Kidney (tissue), 22 donors: ENCODE measurements at places on chromosomes 16 and 17.

- H3K36me3 ChIP-seq, result no peaks in the 10 kb centered on the region
- DNase-seq, result peak; percentile 95
- no peaks in the 10 kb centered on the region for H3K27me3 ChIP-seq
- H3K27ac ChIP-seq, result peak within 1 kb of the TSS; percentile 97
- peak within 1 kb of the TSS; percentile 53 for H3K4me3 ChIP-seq
Observed at GRCh38 chr16:75251280-75252048, at the start of gene BCAR1. Gene BCAR1, minus strand, starts transcription at chr16:75251624. Its CDS starts 142 bp downstream, at chr16:75251482.

GRCh38 chr16:64621616-64622015, 500.2 kb downstream of the CDH11 start:
- H3K4me1 ChIP-seq, result no peaks in the 10 kb centered on the region
- H3K27me3 ChIP-seq, result no peaks in the 10 kb centered on the region
- H3K4me3 ChIP-seq, result no peak overlapping the region
- H3K27ac ChIP-seq, result no peak overlapping the region

DNA sequence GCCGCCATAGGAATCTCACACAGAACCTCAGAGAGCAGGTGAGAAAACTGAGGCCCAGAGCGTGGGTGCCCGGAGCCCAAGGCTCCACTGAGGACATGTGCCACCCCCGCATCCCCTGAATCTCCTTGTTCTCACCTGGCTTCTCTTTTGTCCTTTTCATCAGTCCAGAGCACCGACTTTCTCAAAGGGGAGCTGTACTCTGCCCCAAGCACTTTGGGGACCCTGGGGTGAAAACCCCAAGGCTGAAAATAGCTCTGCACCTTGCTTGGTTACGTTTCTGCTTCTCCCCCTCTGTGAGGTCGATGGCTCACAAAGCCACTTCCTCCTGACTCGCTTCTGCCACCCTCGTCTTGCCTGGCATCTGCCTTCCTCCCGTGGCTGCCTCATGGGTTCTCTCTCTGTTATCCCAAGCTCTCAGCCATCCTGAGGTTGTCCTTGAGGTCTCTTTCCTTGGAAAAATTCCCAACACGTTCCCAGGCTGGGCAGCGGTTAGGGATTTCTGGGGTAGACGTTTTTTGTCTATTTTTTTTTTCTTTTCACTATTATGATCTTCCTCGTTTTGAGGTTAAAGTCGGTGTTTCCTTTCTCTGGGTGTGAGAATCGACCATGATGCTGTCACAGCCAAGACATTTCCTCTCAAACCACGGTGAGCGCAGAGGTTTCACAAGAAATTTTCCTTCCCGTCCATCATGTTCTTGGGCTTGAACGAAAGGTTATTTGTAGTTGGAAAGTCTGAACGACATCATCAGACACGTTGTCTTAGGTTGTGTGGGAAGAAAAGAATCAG, 37.2 kb downstream of the IRF8 start:
- DNase-seq, result no peak
- no peak overlapping the region for H3K4me3 ChIP-seq
- peaks cover 2% of the 10 kb centered on the region for H3K27me3 ChIP-seq
- H3K4me1 ChIP-seq, result peaks cover 8% of the 10 kb centered on the region
- no peak overlapping the region for H3K27ac ChIP-seq
- no peaks in the 10 kb centered on the region for H3K36me3 ChIP-seq

DNA sequence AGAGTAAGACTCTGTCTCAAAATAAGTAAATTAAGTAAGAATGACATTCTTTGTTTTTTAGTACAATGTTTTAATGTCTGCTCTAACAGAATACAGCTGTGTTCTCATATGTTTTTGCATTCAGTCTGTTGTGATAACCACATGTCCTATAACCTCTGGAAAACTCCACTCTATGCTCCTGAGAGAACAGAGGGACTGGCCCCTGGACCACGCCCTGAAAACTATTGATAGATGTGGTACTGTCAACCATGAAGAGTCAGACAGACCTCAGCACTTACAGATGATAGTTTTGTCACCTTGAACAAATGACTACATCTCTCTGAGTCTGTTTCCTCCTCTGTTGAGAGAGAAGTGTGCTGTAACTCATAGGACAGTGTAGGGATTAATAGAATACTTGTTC, 7.9 kb downstream of the SUPT6H start:
- H3K27ac ChIP-seq, result no peak overlapping the region
- DNase-seq, result no peak
- H3K36me3 ChIP-seq, result peaks cover 46% of the 10 kb centered on the region
- no peaks in the 10 kb centered on the region for H3K4me1 ChIP-seq

DNA sequence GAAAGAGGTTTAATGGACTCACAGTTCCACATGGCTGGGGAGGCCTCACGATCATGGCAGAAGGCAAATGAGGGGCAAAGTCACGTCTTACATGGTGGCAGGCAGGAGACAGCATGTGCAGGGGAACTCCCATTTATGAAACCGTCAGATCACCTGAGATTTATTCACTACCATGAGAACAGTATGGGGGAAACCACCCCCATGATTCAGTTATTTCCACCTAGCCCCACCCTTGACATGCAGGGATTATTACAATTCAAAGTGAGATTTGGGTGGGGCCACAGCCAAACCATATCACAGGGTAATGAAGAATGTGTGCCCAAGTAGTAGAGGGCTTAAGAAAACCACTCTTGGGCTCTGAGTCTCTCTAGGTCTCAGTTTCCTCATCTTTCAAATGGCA, 85.1 kb downstream of the PRKCB start:
- H3K4me1 ChIP-seq, result no peaks in the 10 kb centered on the region
- no peak overlapping the region for H3K4me3 ChIP-seq
- no peaks in the 10 kb centered on the region for H3K27me3 ChIP-seq
- H3K36me3 ChIP-seq, result no peaks in the 10 kb centered on the region
- no peak overlapping the region for H3K27ac ChIP-seq
- DNase-seq, result no peak

DNA sequence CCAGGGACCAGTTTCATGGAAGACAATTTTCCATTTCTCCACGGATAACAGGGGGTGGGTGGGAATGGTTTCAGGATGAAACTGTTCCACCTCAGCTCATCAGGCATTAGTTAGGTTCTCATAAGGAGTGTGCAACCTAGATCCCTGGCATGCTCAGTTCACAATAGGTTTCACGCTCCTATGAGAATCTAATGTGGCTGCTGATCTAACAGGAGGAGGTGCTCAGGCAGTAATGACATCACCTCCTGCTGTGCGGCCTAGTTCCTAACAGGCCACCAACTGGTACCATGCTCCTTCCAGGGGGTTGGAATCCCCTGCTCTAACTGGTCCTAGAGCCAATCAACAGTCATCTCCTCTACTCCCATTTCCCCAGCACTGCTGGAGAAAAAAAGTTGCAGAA, 19.9 kb downstream of the TEX14 start:
- H3K27ac ChIP-seq, result no peak overlapping the region
- no peaks in the 10 kb centered on the region for H3K36me3 ChIP-seq
- H3K4me3 ChIP-seq, result no peak overlapping the region
- H3K27me3 ChIP-seq, result no peaks in the 10 kb centered on the region

GRCh38 chr17:31490019-31490650, 98.7 kb downstream of the RAB11FIP4 start:
- peaks cover 4% of the 10 kb centered on the region for H3K27me3 ChIP-seq
- H3K4me3 ChIP-seq, result no peak overlapping the region
- H3K36me3 ChIP-seq, result no peaks in the 10 kb centered on the region

GRCh38 chr16:977081-977701, 4.4 kb upstream of the SOX8 start:
- H3K27me3 ChIP-seq, result no peaks in the 10 kb centered on the region
- peaks cover 3% of the 10 kb centered on the region for H3K4me1 ChIP-seq
- no peak for DNase-seq
- no peaks in the 10 kb centered on the region for H3K36me3 ChIP-seq

DNA sequence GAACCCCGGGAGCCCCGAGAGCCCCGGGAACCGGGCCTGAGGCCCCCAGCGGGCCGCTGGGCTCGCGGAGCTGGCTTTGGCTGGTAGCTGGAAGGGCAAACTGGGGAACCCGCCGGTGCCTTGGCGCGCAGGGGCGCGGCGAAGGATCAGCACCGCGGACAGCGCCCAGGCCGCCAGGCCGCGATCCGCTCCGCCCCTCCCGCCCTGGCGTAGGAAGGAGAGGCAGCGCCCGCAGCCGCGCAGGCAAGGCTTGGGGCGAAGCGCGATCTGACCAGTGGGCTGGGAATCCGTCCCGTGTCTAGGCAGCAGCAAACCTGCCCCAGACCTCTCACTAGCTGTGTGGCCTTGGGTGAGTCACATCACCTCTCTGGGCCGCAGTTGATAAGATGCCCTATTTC, 331 bp upstream of the CCDC92B start:
- H3K27ac ChIP-seq, result no peak overlapping the region
- no peaks in the 10 kb centered on the region for H3K4me1 ChIP-seq
- no peak overlapping the region for H3K4me3 ChIP-seq
- peaks cover 6% of the 10 kb centered on the region for H3K27me3 ChIP-seq
- H3K36me3 ChIP-seq, result no peaks in the 10 kb centered on the region

- no peaks in the 10 kb centered on the region for H3K27me3 ChIP-seq
- no peak overlapping the region for H3K4me3 ChIP-seq
- H3K4me1 ChIP-seq, result no peaks in the 10 kb centered on the region
- peak; percentile 79 for DNase-seq
- H3K27ac ChIP-seq, result no peak overlapping the region
Observed at GRCh38 chr16:78796221-78796866, 696.9 kb downstream of the WWOX start.
